ENCODE measurements at places on chromosomes 5 and 9. TPM values are rescaled to one million over a fixed set of nuclear protein-coding genes. Genes with fewer than 3 reads are reported as not detected.

Gene PRXL2C
- 10.2 TPM for polyA plus RNA-seq

Gene SNAPC3
- 10.9 TPM for polyA plus RNA-seq

Gene PALM2AKAP2
- 0.51 TPM for polyA plus RNA-seq

DNA sequence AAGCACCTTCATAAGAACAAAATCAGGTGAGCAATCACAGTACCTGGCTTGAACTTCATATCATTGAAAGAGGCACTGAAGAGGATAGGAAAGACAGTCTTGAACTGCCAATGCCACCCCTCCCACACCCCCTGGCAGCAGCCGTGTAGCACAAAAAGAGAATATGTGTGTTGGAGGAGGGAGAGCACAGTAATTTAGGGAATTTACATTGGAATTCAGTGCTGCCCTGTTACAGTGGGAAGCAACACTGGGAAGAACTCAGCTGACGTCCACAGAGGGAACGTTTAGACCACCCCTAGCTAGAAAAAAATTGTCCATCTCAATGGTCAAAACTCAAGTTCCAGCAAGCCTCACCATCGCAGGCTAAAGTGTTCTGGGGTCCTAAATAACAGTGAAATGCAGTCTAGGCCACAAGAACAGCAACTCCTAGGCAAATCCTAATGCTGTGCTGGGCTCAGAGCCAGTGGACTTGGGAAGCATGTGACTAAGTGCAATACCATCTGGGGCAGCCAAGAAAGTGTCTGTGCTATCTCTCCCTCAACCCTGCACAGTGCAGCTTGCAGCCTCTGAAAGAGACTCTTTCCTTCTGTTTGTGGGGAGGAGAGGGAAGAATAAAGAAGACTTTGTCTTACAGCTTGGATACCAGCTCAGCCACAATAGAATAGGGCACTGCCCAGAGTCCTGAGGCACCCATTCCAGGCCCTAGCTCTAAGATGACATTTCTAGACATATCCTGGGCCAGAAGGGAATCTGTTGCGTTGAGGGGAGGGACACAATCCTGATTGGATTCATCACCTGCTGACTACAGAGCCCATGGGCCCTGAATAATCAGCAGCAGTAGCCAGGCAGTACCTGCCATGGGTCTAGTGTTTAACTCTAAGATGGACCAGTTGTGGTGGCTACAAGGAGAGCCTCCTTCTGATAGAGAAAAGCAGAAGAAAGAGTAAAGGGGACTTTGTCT is 62.1 kb upstream of the VLDLR start:
- H3K27ac ChIP-seq: peak overlapping the region; percentile 64
- no peaks in the 10 kb centered on the region for H3K36me3 ChIP-seq
- peaks cover 26% of the 10 kb centered on the region for H3K4me1 ChIP-seq
- H3K27me3 ChIP-seq: no peaks in the 10 kb centered on the region

Gene NKD2
- polyA plus RNA-seq: 34.3 TPM

DNA sequence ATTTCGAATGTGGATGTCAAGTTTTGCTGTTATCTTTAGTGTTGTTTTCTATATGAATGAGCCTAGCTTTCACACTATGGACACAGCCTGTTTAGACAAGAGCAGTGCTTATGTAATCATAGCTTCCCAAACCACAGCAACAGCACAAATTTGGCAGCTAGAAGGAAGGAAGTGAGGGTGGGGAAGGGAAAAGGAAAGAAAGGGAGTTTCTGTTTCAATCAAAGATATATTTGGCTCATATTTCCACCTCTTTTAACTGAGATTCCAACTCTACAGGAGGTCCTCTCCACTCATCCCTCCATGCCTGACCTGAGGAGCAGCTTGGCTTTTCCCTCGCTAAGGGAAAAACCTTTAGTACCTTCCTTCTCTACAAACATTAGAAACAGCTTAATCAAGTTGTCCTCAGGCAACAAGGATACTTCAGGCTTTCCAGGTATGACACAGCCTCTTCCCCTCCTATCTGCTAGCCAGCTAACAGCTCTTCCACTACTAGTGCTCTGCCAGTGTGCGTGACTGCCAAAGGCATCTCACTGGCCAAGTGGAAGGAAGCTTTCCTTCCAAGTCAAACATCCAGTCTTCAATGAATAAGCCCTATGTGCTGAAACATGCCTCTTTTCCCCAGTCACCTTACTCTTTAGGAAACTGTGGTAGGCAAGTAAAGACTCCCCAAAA is 268.6 kb upstream of the PTGER4 start:
- DNase-seq: peak; percentile 87
- H3K36me3 ChIP-seq: no peaks in the 10 kb centered on the region
- H3K4me1 ChIP-seq: peaks cover 33% of the 10 kb centered on the region
- H3K27ac ChIP-seq: peak overlapping the region; percentile 66
- no peaks in the 10 kb centered on the region for H3K27me3 ChIP-seq
- H3K4me3 ChIP-seq: no peak overlapping the region

GRCh38 chr5:168301593-168302390 is 10.3 kb downstream of the WWC1 start:
- peaks cover 48% of the 10 kb centered on the region for H3K4me1 ChIP-seq
- H3K36me3 ChIP-seq: no peaks in the 10 kb centered on the region
- no peak overlapping the region for H3K4me3 ChIP-seq
- H3K27me3 ChIP-seq: no peaks in the 10 kb centered on the region

DNA sequence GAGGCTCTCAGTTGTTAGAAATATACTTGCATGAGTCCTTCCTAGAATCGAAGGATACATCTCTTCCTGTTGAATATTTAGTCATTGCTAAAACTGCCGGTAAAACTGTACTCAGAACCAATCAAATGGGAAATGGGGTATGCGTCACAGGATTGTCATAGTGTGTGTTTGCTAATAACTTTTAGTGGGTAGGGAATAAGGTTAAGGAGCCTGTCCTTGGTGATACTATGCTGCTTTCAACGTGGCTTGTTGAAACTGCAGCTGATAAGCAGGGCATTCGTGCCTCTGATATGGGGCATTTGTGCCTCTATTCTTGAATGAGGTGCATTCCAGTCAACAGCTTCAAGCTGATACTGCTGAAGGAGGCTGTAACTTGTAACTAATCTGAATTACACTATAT is 26.6 kb downstream of the HABP4 start:
- H3K27me3 ChIP-seq: no peaks in the 10 kb centered on the region
- H3K4me1 ChIP-seq: no peaks in the 10 kb centered on the region
- no peak overlapping the region for H3K27ac ChIP-seq
- H3K36me3 ChIP-seq: peaks cover 13% of the 10 kb centered on the region

Gene C8G
- polyA plus RNA-seq: 0.90 TPM

DNA sequence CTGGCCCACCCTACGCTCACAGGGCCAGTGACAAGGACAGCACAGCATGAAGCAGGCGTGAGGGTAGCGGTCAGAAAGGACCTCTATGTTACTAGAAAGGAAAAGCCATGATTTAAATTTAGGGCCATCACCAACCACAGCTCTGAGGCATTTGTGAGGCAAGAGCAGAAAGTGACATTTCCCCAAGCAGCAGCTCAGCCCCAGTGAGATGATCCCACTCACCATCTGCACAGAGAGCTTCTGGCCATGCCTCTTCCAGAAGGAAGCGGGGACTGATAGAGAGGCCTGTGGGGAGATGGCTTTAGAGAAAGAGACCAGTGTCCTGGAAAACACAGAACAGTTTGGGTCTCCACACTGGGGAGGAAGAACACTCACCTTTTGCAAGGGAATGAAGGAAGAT is 413.9 kb downstream of the SPOCK1 start:
- no peak overlapping the region for H3K27ac ChIP-seq
- H3K27me3 ChIP-seq: no peaks in the 10 kb centered on the region
- no peak overlapping the region for H3K4me3 ChIP-seq
- H3K4me1 ChIP-seq: no peaks in the 10 kb centered on the region
- DNase-seq: no peak

GRCh38 chr9:85987236-85987635 is 46.3 kb downstream of the NAA35 start:
- H3K4me1 ChIP-seq: no peaks in the 10 kb centered on the region
- no peak for DNase-seq
- H3K36me3 ChIP-seq: peaks cover 11% of the 10 kb centered on the region

DNA sequence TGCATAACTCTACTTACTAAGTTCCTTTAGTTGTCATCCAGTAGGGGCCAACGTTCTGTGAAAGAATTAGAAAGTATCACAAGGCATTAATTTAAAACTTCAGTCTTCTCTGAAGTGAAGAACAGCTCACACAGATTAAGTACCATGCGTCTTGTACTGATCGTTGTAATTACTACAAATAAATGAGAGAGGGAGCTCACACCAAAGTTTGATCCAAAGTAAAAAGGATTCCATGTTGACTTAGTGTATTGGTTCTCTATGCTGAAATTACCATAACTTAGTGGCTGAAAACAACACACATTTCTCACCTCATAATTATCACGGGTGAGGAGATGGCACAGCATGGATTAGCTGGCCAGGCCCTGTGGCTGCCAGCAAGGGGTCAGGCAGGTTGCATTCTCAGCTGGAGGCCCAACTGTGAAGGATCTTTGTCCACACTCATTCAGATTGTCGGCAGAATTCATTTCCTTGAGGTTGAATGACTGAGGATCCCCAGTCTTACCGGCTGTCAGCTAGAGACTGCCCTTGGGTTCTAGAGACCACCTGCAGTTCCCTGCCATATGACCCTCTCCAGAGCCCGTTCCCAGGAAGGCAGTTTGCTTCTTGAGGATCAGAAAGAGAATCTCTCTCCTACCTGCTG is 169.1 kb downstream of the YTHDC2 start:
- H3K27ac ChIP-seq: no peak overlapping the region
- no peaks in the 10 kb centered on the region for H3K27me3 ChIP-seq
- H3K36me3 ChIP-seq: no peaks in the 10 kb centered on the region

DNA sequence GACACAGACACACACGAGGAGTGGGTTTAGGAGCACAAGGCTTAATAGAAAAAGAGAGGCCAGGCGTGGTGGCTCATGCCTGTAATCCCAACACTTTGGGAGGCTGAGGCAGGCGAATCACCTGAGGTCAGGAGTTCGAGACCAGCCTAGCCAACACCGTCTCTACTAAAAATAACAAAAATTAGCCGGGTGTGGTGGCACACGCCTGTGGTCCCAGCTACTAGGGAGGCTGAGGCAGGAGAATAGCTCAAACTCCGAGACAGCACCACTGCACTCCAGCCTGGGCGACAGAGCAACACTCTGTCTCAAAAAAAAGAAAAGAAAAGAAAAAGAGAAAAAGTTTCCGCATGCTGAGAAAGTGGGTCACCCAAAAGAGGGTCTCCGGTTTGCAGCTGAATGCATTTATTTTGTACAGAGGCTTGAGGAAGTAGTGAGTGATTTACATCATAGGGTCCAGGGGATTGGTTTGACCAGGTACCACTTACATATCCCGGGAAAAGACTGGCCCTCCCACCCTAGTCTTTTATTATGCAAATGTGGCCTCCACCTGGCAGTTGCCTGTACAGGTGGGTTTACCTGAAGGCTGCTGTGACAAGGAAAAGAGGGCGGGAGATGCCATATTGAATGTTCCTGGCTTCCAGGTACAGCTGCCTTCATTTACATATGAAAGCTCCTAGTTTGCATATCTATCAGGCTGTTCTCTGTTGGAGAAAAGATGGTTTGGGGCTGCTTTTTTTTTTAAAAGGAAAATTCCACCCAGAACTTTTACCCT is 366.2 kb upstream of the GRAMD2B start:
- no peak for DNase-seq
- no peaks in the 10 kb centered on the region for H3K36me3 ChIP-seq
- H3K27ac ChIP-seq: no peak overlapping the region
- no peaks in the 10 kb centered on the region for H3K27me3 ChIP-seq

All from lung (tissue), 17 donors.